ENCODE measurements at places on chromosomes 7 and 10.

GRCh38 chr7:149811221-149811620 is 27.0 kb upstream of the ZNF862 start:
- no peak for DNase-seq

DNA sequence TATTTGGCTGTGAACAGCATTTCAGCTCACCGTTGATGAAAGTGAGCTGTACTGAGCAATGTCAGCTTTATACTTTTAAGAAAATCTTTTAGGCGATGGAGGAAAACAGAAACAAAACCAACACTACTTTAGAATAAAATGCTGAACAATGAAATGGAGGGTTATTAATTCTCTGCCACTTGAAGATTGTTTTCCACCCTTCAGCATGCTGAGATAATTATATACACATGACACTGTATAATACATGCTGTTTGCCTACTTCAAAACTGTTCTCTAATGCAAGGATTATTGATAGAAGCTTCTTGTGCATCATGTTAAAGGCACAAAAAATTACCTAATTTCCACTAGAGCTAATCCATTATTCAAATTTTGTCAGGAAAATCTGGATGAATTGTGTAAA is 66.8 kb downstream of the CACNA2D1 start:
- no peak for DNase-seq

GRCh38 chr7:1672851-1673486 is 2.9 kb downstream of the ELFN1 start:
- DNase-seq: no peak

DNA sequence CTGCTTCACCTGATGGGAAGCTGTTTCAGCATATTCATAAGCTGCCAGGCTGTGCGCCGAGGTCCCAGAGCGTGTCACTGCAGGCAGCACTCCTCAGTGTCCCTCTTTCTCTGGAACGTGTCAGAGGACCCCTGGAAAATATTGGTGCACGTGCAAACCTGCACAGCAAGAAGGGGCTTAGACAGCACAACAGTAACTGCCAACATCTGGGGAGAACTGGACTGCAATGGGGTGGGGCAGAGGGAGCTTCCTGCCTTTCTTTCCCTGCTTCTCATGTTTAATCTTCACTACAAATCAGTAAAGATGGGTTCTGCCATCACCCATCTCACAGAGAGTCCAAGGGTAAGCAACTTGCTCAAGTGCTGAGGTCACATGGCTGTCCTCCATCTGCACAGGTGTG is 86.5 kb upstream of the GPR26 start:
- DNase-seq: no peak

DNA sequence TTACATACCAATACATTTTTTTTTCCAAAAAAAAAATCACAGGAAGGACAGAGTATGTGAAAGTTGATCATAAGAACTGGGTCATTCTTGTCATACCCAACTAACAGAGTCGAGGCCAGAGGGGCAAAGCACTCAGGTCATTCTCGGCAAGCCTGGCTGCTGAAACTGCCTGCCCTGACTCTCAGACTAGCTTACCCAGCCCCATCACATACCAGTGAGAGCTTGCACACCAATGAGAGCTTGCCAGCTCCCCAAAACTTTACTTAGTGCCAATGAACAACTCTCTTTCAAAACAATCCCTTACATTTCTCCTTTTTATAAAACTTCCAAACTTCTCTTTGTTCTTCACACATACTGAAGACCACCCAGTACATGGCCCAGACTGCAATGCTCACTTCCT is 48.9 kb downstream of the VOPP1 start:
- no peak for DNase-seq

GRCh38 chr7:51060536-51060935 is 256.1 kb downstream of the COBL start:
- DNase-seq: no peak

DNA sequence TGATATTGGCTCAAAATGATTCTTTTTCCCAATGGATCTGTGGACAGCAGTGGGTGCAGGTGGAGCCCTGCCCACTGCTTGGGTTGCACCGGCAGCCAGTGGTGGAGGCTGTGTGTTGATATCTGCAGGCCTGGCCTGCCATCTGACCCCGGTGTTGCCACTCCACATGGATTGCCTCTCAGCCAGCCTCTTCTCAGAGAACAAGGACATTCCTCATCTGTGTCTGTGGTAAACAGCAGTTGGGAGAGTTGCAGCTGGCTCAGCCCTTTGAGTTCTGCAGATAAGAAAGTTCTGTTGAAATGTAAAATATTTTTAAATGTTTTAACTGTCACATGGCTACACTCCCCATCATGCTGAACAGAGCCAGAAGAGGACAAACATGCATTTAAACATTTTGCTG is 374.9 kb upstream of the CELF2 start:
- DNase-seq: no peak

DNA sequence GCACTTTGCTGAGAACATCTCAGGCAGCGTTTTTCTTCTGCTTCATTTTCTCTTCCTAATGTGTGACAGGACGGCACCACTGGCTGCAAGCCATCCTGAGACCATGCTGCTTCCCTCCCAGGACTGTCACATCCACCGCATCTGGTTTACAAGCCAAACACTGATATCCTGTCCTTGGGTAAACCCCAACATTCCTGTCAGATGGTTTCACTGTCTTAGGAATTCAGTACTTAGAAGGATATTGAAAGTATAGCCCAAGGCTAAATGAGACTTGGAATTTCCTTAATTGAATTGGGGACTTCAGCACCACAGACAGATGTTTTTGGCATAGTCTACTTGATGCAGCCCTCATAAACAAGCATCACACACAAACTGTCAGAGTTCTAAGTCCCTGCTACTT is 74.2 kb upstream of the PLXNA4 start:
- peak; percentile 68 for DNase-seq

DNA sequence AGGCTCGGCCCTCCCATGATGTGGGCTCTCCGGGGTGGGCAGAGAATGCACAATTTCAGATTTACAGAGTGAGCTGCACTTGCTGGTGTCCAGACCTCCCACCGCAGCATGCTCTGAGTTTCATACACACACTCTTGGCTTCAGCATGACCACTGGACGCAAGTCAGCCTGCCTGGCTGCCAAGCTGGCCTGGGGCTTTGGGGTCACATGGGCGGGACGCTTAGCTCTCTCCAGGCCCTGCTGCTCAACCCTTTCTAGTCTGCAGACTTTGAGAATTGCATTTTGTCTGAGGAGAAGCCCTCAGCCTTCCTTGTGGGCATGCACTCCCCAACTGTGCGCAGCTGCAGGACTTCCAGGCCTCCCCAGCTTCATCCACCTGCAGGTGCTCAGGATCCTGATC is 5.7 kb downstream of the CYP2E1 start:
- no peak for DNase-seq

DNA sequence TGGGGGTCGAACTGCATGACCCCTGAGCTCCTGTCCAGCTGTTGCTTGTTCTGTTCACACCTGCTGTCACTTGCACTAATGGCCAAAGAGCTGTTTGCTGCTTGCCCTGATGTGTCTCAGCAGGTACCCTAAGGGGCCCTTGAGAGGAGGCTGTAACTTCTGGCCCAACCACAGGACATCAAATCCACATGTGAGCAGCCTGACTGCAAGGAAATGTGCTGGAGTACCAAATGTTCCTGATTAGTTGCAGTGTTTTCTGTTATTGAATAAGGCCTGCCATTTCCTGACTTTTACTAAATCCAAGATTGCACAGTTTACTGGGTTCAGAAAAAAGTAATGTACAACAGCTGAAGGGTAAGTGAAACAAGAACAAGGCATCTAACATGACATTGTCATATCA is 91.7 kb upstream of the IL6 start:
- no peak for DNase-seq

DNA sequence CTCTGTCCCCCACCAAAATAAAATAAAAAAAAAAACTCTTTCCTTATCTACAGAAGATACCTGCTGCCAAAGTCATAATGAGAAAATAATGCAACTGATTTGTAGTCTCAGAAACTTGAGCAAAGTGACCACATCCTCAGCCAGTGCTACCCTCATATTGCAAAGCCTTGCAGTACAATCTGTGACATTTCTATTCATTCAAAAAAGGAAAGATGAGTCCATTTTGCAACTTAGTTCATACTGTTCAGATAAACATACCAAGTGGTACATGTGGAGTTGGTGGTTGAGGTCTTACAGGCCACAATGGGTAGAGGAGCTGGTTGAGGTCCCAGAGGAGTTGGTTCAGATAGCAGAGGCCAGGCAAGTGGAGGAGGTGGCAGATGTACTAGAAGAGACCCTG is 6.5 kb upstream of the EIF5AL1 start:
- DNase-seq: no peak

GRCh38 chr7:28990200-28990960 is 32.2 kb upstream of the TRIL start:
- peak; percentile 62 for DNase-seq

GRCh38 chr10:72688208-72688651 is 3.7 kb upstream of the MCU start:
- peak; percentile 72 for DNase-seq

GRCh38 chr10:78605800-78606350 is 462.9 kb upstream of the ZMIZ1 start:
- no peak for DNase-seq

- no peak for DNase-seq
Measured at GRCh38 chr10:30959836-30960210, 71.8 kb downstream of the ZNF438 start.

DNA sequence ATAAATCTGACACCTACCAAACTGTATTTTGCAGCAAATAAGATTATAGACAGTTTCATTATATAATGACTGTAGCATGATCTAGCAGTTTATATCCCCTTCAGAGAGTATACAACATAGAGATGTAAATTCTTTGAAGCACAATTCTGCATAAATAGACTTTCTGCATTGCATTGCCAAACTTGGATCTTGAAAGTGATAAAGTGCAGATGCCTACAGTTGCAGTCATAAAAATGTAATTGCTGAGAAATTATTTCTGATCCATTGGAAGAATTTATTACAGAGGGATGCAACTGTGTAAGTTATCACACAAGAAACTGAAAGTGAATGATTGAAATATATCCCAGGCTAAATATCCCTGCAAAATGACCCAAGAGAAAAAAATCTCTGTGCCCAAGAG is 65.1 kb downstream of the CTNNA3 start:
- DNase-seq: no peak

DNA sequence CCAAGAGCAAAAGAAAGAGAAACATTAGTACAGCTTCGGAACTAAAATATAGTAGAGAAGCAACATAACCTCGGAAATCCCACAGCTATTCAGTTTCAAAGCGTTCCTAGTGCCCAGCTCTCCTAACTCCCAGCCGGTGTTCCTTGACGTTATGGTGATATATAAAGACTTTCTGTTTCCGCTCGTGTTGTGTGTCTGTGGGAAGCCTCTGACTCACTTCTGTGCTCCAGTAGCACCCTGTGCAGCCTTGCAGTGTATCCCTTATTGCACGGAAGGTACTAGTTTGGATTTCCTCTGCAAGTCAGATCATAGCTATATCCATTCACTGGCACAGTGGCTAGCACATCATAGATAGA is 535 bp downstream of the ASAH2B start:
- peak; percentile 19 for DNase-seq

GRCh38 chr7:68699090-68699711 is 899.1 kb upstream of the AUTS2 start:
- DNase-seq: peak; percentile 97

DNA sequence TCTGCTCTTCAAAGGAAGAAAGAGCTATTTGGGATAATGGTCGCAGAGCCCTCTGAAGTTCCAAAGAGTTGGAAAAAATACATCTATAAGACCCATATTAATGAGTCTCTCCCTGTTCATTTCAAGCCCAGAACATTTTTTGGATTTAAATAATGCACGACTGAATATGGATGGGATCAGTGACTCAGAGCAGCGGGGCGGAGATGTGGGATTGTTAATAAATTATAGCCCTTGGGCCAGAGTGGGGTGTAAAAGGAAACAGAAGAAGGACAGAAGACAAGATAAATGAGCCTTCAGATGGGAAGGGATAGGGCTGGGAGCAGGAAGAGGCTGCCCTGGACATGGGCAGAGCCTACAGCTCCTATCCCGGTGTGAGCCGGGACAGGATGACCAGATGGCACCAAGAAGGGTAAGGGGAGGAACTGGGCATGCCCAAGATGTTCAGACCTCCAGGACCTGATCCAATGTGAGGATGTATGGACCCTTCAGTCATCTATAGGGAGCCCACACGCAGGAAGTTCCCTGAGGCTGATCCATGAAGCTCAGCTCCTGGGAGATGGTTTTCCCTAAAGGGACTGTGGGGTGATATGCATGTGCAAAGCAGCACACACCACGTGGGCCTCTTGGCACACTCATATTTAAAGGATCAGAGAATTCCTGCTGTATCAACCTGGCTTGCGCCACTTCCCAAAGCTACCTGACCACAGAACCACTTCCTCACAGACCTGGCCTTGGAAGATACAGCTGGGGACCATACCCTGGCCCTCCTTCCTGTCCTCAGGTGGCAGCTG is 96.1 kb upstream of the PLXNA4 start:
- DNase-seq: no peak

GRCh38 chr10:23914641-23915040 is 294.3 kb upstream of the KIAA1217 start:
- no peak for DNase-seq

- no peak for DNase-seq
Measured at GRCh38 chr10:5855979-5856700, 33.6 kb downstream of the ANKRD16 start.

Measured in fibroblast of skin of left biceps (primary cell).